ENCODE measurements at places on chromosomes 2 and 18.

- no peak for DNase-seq
These were observed 34.0 kb downstream of the LRRTM4 start for GRCh38 chr2:77488141-77488540.

DNA sequence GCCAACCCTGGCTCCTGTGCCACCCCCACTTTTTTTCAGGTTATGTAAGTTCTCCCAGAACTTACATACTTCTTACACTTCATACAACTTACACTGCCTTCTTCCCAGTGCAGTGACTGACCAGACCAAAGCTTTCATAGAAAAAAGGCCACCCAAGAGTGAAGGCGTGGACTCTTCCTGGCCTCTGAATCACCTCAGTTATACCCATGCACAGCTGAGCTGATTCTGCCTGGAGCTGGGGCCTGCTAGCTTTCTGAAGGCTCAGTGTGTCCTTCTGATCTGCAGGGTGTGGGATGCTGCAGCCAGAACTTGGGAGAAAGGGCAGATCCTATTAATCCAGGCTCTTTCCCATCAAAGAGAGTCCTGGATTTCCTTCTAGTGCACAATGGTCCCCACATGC is 216.1 kb downstream of the TTC32 start:
- peak; percentile 28 for DNase-seq

DNA sequence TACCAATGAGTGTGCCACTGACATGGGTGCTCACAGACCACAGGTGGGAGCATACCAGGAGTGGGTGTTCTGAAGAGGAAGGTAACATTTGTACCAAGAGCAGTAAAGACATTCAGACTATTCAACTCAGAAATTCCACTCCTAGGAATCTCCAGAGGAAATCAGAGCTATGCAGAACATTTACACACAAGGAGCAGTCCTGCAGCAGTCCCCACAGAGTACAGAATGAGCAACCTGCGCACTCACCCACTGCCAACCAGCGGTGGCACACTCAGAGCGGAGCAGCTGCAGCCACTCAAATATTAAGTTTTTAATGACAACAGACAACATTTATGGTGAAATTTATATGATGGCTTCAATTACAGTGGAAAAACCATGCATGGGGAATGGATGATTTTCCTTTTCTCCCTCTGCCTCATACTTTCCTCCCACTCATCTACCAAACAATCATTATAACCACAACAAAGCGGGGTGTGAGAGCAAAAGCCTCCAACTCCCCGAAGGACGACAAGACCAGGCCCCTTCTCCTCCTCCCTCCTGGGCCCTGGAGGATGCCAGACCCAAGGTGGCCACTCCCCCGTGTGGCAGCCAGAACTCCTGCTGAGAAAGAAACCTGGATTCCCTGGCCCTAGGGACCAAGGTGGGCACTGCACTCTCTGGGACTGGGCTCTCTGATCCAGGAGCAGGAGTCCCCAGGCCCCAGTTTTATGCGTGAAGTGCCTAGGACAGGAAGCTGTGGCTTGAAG is 5.4 kb downstream of the HS6ST1 start:
- no peak for DNase-seq

DNA sequence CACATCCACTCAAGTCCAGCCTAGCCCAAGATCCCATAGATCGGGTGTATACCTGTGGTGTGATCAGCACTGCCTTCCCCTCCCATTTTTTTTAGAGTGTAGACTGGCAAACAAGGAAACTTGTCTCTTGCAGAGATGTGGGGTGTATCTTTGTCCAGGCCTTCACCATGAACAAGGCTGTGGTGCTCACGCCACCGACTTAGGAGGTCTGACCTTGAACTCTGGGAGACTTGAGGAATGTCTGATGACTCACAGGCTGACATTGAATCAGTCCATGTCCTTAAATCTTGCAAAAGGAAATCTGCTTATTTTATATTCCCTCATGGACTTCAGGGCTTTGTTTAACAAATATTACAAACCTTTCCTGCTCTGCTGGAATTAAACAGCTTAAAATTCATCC is 4.5 kb upstream of the CTIF start:
- DNase-seq: no peak

DNA sequence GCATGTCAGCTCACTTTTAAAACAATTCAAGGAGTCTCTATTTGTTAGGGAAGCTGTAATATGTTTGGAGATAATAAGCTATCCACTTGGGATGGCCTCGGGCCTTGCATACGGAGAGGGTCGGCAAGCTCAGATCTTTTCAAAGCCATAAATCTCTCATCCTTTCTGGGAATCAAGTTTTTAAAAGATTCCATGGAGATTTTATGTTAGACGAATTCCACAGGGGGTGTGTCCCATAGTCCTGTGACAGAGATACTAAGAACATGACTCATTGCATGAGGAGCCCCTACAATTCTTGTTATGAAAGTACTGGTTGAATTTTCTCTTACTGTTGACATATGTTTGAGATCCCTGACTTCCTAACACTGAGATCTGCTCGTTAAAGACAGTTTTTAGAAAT is 108.7 kb downstream of the FEZ2 start:
- DNase-seq: no peak

GRCh38 chr18:22275706-22276333 is 106.4 kb downstream of the GATA6 start:
- no peak for DNase-seq

DNA sequence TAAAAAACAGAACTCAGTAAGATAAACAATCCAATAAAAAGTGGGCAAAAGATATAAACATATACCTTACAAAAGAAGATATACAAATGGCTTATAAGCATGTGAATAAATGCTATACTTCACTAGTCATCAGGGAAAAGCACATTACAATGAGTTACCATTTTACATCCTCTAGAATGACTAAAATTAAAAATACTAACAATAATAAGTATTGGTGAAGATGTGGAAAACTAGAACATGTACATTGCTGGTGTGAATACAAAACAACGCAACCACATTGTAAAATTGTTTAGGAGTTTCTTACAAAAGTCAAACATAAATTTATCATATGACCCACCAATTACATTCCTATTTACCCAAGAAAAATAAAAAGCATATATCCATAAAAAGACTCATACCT is 80.1 kb downstream of the SPIRE1 start:
- no peak for DNase-seq

DNA sequence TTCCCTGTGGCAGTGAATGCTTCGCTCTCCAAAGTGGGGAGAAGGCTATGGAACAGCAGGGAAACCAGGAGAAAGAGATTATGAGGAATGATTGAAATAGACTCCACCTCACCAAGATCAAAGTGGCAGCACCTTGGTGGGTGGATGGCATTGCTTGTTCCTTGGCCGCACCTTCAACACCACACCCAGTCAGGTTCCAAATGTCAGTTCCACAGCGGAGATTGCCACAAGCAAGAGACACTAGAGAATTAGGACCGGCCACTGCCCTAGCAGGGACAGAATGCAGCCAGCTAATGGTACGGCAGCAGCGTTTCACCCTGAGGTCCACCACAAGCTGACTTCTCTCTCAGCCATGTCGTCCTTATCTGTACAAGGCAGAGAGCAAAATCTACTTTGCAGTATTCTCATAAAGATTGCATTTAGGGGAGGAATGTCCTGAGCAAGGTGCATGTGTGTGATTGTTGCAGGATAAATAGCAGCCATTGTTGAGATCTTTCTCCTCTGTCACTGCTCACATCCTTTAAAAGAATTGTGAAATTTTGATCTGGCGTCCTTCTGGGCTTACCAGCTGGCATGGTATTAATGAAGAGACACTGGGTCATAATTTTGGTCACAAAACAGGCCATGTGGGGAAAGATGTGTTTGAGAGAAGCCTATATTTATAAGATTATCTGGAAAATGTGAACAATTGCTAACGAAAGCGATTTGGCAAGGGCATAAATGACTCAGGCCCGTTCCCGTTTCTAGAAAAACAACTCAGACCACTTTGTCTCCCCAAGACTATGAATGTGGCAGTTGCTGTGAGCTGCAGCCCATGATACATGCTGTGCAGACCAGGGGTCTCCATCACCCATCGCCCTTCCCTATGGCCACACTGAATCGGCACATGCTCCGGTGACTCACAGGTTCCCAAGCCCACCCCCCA is 228.6 kb upstream of the ID2 start:
- DNase-seq: peak; percentile 63

DNA sequence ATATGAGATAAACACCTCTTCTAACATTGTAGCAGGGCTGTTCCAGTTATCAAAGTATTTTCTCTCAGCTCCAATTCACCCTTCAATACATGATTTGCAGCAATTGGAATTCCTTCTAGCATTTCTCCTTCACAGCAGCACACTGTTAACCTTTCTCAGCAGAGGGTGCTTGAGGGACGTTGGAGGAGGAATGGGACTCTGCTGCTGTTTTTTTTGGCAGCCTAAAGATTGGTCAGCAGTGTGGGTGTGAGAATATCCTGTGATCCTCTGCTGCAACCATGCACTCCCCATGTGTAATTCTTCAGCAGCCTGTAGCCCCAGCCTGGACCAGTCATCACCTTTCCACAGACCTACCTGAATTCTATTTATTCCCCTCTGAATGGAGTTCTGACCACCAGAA is 1708.9 kb upstream of the CELF4 start:
- DNase-seq: no peak

DNA sequence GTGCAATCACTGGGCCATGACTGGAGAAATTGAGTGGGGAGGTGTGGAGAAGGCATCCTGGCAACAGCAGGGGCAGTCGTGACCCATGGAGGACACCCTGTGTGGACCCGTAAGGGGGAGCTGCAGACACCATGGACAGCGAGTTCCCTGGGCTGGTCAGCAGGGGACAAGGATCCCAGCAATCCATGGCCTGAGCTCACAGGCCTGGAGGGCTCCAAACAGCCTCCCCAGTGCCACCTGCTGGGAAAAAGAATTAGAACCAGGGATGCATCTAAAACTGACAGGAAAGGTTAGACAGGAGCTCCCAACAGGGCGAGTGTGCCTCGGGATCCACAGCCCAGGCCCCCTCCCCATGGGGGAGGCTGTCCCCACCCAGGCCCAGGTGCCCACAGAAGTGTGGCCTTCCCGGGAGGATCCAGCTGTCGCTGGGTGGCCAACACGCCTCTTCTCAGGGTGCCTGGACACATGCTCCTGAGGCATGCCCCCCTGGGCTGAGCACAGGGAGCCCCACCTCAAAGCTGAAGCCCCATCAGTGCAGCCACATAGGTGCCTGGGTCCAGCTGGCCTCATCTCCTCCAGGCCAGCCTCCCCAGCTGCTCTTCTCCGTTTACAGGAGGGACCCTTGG is 20.5 kb upstream of the KIF1A start:
- DNase-seq: no peak

GRCh38 chr18:54127759-54128378 is 96.6 kb downstream of the MBD2 start:
- no peak for DNase-seq

DNA sequence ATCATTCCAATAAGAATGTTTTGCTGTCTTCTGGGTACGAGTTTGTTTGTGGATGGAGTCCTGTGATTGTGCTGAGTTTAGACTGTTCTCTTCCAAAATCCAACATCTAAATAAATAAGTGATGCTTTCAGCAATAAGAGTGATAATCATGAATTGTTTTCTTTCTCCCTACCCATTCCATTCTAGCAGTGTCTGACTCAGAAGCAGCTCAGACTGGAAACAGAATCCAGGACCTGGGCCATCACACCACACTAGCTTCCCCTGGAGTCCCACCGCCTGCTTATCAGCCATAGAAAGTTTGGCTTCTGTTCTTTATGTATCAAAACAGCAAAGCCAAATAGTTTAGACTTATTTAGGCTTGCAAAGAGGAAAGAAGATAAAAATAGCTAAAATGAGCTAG is 76.4 kb upstream of the CNGA3 start:
- DNase-seq: no peak
